ENCODE measurements at places on chromosomes 4 and X.

DNA sequence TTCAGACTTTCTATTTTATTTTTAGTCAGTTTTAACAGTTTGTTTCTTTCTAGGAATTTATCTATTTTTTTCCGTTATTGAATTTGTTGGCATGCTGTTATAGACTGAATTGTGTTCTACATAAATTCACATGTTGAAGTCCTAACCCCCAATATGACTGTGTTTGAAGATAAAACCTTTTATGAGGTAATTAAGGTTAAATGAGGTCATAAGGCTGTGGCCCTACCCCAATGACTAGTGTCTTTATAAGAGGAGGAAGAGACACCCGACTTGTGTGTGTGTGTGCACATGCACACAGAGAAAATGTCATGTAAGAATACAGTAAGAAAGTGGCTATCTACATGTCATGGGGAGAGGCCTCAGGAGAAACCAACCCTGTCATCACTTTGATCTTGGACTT, 146.3 kb downstream of the BRWD3 start:
- no peak for DNase-seq

- no peak for DNase-seq
These were observed 536 bp downstream of the OTUD5 start for GRCh38 chrX:48956728-48957414.

- no peak for DNase-seq
These were observed 32.4 kb downstream of the PRDX4 start for GRCh38 chrX:23699636-23700194.

- peak; percentile 20 for DNase-seq
These were observed 1531.2 kb downstream of the STIM2 start for GRCh38 chr4:28391877-28392276.

DNA sequence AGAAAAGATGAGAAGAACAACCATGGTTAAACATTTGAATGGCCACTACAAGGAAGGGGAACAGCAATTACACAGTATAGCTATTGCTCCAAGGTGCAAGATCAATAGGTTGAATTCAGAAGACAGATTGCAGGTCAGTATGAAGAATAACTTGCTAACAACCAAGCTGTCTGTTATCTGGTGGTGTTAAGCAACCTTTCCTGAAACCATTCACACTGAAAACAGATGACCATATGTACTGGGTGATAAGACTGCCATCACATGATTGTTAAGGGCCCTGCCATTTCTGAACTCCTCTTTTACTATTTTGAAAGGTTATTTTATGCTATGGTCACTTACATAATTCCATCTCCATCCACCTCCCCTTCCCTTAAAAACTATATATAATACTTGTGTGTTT, 6.8 kb downstream of the GABRA3 start:
- no peak for DNase-seq

- DNase-seq = no peak
These were observed 57.9 kb upstream of the SPRY1 start for GRCh38 chr4:123338715-123339114.

- DNase-seq = no peak
These were observed 10.4 kb downstream of the SMPX start for GRCh38 chrX:21747558-21747957.

DNA sequence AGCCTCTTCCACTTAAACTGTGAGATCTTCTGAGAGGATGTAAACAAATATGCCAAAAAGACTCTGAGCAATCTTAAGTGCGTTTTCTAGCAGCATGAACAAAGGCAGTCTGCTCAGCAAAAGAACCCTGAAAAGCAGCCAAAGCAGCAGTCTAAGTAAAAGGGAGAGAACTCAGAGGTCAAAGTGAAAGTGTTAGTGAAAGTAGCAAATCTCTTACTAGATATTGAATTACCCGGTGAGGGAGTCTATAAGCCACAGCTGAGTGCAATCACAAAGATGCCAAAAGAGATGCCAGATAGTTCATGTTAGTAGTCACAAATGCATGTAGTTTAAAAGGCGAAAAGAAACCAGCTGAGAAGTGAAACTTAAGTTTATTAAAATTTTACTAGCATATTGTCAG, 7.9 kb upstream of the GNRHR start:
- peak; percentile 11 for DNase-seq

- DNase-seq = no peak
These were observed 530.3 kb downstream of the EPHA5 start for GRCh38 chr4:65139998-65140397.

GRCh38 chr4:103098341-103098740, 1.3 kb downstream of the BDH2 start:
- DNase-seq = no peak

DNA sequence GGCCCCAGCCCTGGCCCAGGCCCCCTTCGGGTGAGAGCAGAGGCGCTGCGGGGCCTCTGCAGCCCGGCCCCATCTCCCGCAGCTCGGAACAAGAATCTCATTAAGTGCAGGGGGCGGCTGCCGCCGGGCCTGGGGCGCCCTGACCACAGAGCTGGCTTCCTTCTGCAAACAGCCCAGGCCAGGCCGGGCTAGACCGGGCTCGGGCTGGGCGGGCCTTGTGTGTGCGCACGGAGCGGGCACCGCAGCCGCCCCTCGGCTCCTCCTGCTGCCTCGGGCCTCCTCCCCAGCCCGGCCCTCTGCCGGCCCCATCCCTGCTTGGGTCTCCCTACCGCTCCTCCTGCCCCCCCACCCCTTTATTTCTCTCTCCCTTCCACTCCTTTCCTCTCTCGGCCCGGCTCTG, 83.3 kb downstream of the EFNB1 start:
- no peak for DNase-seq

DNA sequence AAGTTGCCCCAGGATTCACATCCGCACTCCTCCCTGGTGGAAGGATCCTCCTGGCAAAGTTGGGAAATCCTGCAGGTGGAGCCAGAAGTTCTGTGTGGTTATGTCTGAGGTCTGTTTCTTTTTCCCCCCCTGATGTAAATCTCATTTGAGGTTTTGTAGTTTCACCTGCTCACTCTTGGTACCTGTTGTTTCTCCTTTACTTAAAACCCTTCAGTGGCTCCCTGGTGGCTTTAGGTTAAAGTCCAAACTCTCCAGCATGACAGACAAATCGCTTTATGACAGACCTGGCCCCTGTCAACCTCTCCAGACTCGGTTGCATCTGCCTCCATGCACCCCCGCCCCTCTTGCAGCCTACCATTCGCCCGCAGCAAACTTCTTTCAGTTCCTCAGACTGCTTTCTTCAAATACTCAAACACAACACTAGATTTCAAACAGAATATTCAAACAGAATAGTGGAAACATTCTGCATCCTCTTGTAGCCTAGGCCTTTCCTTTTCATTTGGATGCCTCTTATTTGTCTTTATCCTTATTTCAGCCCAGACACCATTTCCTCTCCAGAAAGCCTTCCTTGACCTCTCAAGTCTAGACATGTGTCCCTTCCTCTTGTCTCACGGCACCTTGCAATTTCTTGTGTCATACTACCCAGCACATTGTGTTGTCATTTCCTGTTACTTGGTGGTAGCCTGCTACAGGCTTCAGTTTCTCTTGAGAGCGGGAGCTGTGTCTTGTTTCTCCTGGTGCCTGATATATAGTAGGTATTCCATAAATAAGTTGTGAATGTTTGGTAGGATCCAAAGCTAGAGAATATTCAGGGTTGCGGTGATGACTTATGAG, 24.8 kb downstream of the IL13RA1 start:
- DNase-seq = peak; percentile 9

DNA sequence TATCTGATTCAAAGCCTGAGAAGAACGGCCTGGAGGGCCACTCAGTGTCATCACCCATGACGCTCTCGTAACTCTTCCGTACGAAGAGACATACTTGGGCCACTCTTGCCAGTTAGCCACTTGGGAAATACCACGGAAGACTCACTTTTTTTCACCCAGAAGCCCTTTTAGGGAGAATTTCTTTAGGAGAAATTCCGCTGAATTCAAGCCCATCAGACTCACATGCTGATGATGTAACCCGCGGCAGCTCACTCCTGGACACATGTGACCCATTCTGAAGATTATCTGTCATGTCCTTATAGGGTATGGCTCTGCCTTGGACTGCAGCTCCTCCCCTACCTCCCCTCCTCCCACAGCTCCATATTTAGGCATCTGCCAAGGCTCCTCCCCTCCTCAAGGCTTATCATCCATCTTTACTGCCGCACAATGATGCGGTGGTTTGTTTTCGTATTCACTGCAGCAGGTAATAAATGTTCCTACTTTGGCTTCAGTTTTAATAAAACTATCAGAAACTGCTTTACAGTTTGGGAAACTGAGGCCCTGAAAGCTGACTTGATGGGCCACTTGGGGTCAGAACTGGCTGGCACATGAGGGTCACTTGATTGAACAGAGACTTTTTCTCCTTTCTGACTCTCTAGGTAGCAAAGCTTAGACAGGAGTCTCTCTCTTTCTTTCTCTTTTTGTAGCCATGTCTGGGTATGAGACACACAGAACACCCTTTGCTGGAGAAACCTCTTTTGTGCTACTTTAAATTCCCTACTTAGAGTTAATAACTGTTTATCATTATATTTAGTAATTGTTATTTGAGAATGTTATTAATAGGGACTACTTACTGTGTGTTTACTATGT, 42.1 kb downstream of the RHOH start:
- DNase-seq = no peak

- no peak for DNase-seq
These were observed 38.3 kb upstream of the SPINK2 start for GRCh38 chr4:56859841-56860240.

Data from brain microvascular endothelial cell (primary cell).